ENCODE measurements at places on chromosomes 2 and 18.

GRCh38 chr18:10017043-10017442, 103.2 kb downstream of the VAPA start:
- no peak for DNase-seq

GRCh38 chr2:43368483-43369385, 142.3 kb upstream of the ZFP36L2 start:
- no peak for DNase-seq

GRCh38 chr2:174772472-174772801, 8.2 kb upstream of the CHRNA1 start:
- DNase-seq: no peak

- peak; percentile 9 for DNase-seq
These were observed 102.3 kb downstream of the SPTBN1 start for GRCh38 chr2:54558188-54559005.

- no peak for DNase-seq
These were observed 59.7 kb upstream of the NABP1 start for GRCh38 chr2:191618046-191618780.
